AG10803 (cell line): ENCODE measurements at places on chromosomes 11 and 22.

DNA sequence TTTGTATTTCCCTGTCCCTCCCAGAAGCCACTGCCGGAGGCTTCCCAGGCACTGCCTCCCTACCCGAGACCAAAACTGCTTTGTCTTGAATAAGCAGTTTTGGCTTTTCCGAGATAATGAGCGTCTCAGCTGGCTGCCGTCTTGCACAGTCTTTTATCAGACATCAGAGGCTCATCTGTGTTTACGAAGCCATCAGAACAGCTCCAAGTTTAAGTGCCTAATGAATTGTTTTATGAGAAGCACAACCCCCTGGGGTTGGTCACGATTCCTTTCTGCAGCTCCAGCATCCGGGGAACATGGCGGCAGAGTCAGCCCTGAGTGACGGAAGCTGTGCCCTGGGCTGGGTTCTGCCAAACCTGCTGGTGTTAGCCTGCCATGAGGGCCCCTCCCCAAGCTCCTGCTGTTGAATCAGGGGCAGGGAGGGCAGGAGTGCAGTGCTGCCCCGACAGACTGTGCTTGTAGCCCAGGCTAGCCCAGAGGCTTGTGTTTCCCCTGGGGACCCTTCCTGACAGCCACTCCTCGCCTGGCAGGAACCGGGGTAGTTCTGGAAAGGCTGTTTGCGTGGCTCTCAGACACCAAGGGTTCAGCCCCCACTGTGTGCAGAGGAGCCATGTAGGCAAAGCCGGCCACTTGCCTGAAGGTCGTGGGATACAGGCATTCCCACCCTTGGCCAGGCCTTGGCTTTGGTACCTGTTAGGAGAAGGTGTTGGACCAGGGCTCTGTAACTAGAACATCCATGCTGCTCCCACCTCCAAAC lies 96.1 kb downstream of the MORC2 start:
- DNase-seq, result no peak

DNA sequence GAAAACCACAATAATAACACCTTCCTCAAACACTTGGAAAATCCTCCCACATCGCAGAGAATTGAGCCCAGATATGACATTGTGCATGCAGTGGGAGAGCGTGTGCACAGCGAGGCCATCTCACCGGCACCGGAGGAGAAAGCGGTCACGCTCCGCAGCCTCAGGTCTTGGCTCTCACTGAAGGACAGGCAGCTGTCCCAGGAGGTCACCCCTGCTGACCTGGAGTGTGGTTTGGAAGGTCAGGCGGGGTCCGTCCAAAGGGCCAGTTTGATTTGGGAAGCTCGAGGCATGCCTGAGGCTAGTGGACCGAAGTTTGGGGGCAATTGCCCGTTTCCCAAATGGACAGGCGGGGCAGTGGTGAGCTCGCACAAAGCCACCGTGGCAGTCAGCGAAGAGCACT lies 86.7 kb downstream of the KIAA1671 start:
- no peak for DNase-seq

GRCh38 chr22:29691636-29692326 lies 28.0 kb upstream of the CABP7 start:
- DNase-seq, result no peak

DNA sequence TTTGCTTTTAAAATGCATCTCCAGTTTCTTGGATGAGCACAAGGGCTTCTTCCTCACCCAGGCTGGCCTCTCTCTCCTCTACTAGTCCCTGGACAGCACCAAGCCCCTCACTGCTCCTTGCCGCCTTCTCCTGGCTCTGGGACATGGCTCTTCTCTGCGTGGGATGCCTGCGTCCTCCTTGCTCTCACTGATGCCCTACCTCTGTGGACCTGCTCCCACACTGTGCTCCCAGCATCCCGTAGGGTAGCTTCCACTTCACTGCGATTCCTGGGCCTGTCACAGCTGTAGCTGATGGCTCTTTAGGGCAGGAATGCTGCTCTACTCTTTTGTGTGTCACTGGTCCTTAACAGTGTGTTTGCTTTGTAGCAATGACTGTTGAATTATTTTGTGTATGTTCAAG lies 136.3 kb downstream of the SNX19 start:
- no peak for DNase-seq

GRCh38 chr11:1202776-1203504 lies 19.9 kb upstream of the MUC5B start:
- DNase-seq, result peak; percentile 15

DNA sequence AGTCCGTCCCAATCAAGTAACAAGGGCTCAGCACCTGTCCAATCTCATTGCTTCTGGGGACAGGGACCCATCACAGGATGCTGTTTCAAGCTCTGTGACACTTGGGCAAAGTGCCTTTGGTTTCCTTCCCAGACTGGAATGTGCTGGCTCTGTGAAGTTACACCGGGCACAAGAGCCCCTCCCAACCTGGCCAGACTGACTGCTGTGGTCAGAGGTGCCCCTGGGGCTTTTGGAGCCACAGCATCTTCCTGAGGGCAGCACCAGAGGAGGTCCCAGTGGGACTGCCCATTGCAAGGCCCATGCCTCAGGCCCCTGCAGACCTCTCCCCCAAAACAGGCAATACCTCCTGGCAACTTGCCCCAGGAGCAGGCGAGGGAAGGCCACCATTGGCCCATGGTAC lies 155.2 kb upstream of the GRK3 start:
- no peak for DNase-seq

DNA sequence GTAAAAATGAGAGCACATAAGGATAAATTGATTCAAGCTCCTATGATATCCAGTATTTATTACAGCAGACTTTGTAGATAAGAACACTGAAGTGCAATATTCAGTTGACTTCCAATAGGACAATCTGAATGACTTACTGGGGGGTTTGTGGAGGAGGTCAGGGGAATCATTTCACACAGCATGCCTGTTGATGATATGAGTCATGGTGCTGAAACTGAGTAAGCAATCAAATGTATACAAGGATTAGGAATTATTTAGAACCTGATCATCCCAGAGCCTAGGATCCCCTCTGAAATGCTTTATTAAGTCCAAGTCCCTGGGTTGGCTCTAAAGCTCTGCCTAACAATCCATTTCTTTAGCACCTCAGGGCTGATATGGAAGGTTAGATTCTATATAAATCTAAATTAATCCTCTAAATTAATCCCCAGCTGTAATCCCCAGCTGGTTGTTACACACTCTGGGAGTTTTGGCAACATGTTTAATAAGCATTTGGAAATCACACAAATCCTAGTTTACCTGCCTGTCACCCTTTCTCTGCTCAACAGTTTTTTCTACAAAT lies 326.4 kb downstream of the GUCY1A2 start:
- DNase-seq, result no peak

- DNase-seq, result peak; percentile 32
Measured at GRCh38 chr11:61345170-61345610, 12.2 kb downstream of the TKFC start.

GRCh38 chr11:11553573-11553972 lies 68.2 kb downstream of the GALNT18 start:
- no peak for DNase-seq

- peak; percentile 85 for DNase-seq
Measured at GRCh38 chr11:130407978-130408377, 20.4 kb downstream of the ADAMTS8 start.

GRCh38 chr11:118744046-118744445 lies 46.9 kb downstream of the DDX6 start:
- peak; percentile 84 for DNase-seq

GRCh38 chr11:94801866-94802460 lies 33.8 kb downstream of the AMOTL1 start:
- DNase-seq, result no peak

DNA sequence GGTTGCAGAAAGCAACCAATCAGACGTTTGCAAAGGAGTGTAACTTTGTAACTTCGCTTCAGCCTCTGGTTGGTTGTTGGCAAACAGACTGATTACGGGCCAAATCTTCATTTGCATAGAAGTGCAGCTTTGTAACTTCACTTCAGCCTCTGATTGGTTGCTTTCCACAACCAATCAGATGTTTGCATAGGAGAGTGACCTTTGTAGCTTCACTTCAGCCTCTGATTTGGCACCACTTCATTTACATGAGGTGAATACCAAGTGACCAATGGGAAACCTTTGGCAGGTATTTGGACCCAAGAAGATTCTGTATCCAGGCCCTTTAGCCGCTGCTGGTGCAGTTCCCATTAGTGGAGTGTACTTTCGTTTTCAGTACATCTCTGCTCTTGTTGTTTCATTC lies 16.0 kb downstream of the USP47 start:
- DNase-seq, result no peak

DNA sequence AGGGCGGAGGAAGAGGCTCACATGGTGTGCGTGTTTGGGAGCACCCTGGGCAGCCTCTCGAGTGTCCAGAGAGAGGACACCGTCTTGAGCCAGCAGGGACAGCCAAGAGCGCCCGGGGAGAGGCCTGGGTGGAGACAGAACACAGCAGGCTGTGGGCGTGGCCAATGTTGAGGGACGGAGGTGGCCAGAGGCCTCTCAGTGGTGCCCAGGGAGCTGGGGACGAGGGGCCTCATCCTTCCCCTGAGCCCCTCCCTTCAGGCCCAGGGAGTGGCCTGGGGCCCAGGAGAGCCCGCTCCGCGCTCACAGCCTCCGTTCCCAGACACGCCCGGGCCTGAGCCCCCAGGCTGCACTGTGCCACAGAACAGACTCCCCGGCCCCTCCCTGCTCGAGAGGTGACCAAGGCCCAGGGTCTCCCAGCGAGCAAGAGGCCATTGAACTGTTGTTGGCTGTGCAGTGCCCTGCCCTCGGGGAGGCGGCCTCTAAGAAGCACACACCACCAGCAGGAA lies 48.4 kb downstream of the CDKN1C start:
- DNase-seq, result peak; percentile 50

GRCh38 chr11:5284637-5285036 lies 14.9 kb upstream of the HBE1 start:
- no peak for DNase-seq

DNA sequence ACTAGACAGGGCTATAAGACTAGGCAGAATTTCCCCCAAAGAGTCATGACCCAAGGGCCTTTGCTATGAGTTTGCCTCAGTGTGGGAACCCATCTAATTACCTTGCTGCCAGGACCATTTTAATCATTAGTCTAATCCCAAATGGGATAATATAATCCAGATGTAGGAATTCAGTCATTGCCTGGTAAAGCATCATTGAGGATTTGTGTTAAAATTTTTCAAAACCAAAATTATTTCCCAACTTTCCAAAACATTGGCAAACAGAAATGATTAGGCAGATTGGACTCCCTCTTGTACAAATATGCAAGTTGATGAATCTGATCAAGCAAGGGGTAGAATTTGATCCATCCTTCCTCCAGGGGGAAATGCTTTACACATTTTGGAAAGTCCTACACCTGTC lies 16.2 kb upstream of the MMP13 start:
- peak; percentile 93 for DNase-seq

DNA sequence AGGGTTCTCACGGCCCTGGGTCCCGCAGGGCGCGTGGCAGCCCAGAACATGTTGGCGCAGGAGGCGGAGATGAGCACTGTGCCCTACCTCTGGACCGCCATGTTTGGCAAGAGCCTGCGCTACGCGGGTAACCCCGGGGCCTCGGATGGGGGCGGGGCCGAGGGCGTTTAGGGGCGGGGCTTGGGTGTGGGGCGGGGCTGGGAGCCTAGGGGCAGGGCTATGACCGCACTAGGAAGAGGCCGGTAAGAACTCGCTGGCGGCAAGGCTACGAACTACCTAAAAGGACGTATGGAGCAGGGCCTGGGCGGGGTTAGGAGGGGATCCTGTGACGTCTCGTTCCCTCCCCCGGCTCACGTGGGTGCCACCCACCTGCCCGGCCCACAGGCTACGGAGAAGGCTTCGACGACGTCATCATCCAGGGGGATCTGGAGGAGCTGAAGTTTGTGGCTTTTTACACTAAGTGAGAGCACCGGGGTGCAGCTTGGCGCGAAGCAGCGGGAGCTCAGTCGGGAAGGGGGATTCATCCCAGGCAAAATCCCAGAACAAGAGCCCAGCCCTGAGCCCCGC lies 2.8 kb upstream of the LZTR1 start:
- peak; percentile 54 for DNase-seq

DNA sequence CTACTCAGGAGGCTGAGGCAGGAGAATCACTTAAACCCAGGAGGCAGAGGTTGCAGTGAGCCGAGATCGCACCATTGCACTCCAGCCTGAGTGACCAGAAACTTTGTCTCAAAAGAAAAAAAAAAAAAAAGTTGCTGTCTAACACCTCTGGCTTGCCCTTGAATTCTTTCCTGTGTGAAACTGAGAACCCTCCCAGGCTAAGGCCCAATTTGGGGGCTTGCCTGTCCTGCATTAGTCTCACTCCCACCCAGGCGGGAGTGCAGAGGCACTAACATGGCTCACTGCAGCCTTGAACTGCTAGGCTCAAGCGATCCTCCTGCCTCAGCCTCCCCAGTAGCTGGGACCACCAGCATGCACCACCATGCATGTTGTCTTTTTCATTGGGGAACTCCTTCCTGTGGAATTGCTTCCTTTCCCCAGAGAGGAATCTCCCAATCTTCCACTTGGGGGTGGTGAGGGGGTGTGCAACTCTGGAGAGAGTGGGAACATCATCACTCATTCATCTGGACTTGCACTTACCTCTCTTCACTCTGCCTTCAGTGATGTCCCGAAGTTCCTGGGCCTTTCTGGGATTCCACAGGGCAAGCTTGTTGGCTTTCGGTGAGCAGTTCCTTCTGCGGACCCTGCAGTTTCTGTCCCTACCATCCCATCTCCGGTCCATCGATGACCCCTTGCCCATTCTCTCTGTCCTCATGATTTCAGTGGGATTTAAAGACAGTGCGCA lies 62.1 kb upstream of the CREB3L1 start:
- no peak for DNase-seq

GRCh38 chr11:93957397-93957952 lies 63.7 kb upstream of the HEPHL1 start:
- no peak for DNase-seq

DNA sequence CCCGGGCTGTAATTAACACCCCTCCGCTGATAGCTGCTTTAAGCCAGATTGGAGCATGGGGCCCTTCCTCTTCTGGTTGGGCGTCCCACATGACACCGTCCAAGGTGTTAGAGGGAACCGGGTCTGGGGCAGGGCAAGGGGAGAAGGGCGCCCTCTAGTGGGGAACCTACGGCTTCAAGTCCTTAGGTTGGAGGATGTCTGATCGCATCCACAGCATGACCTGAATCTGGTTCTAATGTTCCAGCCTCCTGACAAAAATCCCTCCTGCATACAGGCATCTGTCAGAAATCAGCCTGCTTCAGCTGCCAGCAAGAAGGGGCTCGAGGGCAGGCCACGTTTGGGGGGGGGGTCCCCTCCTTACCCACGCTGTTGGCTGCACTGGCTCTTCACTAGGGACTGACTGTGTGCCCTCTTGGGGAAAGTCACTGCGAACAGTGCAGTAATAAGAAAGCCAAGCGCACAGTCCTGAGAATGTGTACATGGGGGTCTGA lies 94.2 kb upstream of the TBCEL start:
- DNase-seq, result peak; percentile 28

- no peak for DNase-seq
Measured at GRCh38 chr22:27443306-27443705, 358.2 kb downstream of the MN1 start.

- DNase-seq, result peak; percentile 58
Measured at GRCh38 chr11:85822814-85823213, 11.9 kb upstream of the SYTL2 start.

DNA sequence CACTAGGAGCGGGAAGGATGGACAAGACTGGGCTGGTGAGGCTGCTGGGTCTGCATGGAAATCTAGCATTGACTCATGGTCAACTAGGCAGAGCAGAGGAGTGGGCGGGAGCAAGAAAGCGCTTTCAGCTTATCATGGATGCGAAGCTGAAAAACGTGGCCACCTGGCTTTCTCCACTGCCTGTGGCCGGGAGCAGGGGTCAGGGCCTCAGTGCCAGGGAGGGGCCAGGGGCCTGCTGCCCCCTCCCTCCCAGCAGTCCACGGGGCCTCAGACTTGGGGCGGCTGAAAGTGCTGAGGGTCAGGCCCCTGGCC lies 45.5 kb downstream of the ALX4 start:
- no peak for DNase-seq
